ENCODE measurements at places on chromosomes 5 and 9.

DNA sequence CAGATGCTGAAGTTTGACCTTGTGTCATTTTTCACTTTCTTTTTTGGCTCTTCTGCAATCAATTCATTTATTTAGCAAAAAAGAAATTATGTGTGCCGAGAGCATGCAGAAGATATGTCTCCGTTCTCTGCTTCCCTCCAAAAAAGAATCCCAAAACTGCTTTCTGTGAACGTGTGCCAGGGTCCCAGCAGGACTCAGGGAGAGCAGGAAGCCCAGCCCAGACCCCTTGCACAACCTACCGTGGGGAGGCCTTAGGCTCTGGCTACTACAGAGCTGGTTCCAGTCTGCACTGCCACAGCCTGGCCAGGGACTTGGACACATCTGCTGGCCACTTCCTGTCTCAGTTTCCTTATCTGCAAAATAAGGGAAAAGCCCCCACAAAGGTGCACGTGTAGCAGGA is 2.4 kb downstream of the FGFR4 start:
- no peak for DNase-seq

- DNase-seq = no peak
These were observed 569 bp downstream of the YIPF5 start for GRCh38 chr5:144169904-144170275.

- no peak for DNase-seq
These were observed 341.1 kb downstream of the ZSWIM6 start for GRCh38 chr5:61673007-61673735.

- DNase-seq = no peak
These were observed 22.7 kb downstream of the CFAP90 start for GRCh38 chr5:7828269-7828668.

DNA sequence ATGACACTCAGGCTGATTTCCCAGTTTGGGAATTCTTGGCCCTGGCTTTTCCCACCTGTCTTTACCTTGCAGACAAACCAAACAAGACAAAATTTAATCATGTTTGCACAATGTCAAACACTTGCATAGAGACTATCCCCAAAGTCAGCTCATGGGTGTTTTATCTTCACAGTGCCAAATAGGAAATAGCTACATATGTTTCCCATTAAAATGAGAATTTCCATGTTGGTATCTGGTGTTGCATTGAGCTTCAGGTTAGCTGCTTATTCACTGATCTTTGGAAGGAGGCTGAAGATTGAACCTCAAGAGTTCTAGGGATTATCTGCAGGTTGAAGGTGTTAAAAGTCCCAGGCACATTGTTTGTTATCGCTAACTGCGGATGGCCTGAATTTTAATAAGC is 19.5 kb downstream of the MAP1B start:
- no peak for DNase-seq

DNA sequence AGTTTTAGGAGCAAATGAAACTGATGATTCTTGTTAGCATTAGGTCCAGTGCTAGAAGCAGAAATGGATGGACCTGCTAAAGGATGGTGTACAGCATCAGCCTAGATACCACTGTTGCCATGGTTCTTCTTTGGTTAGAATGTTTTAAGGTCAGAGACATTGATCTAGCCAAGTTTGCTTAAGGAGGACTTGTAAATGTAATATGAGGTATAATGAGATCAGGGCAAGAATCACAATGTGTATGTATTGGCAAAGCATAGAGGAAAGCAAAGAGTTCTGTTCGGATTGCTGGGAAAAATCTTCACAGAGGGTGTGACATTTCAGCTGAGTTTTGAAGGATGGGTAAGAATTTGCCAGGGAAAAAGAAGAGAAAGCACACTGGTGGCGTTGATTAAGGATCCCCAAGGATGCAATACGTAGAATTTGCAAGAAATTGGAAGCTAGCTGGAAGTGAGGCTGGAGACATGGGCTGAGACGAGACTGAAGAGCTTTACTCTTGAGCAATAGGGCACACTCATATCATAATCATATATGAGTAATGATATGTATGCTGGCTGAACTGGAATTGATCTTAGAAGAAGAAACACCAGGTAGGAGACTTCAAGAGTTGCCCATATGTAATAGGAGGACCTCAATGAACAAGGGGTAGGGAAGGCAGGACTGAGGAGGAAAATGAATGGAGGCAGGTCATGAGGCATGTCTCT is 102.0 kb downstream of the ZNF462 start:
- DNase-seq = no peak

GRCh38 chr5:148384380-148384737 is 601 bp downstream of the FBXO38 start:
- DNase-seq = no peak

DNA sequence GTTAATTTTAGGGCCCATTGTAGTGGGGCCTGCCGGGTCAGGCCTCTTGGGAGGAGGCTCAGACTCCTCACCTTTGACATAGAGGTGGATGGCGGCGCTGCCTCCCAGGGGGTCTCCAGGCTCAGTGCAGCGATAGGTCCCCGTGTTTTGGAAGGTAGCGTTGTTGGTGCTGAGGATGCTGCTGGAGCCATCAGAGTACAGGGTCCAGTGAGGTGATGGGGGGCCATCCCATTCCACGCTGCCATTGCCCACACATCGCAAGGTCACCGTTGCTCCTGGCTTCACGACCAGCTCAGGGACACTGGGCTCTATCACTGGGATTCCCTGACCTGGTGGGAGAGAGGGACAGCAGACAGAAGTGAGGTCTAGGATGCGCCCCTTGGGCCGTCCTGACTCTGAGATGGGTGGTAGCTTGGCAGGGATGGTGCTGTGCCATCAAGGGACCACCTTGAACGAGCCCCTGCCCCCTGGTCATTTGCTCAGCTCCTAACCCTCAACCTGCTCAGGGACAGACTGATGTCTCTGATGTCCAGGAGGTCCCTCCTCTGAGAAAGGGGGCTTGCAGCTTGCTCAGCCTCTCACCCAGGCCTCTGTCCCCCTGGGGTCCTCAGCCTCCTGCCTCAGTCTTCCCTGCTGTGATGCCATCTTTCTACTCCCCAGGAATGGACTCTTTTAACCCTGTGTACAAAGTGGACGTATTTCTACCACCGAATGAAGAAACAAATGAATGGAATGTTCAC is 5.5 kb downstream of the CSF1R start:
- DNase-seq = no peak

DNA sequence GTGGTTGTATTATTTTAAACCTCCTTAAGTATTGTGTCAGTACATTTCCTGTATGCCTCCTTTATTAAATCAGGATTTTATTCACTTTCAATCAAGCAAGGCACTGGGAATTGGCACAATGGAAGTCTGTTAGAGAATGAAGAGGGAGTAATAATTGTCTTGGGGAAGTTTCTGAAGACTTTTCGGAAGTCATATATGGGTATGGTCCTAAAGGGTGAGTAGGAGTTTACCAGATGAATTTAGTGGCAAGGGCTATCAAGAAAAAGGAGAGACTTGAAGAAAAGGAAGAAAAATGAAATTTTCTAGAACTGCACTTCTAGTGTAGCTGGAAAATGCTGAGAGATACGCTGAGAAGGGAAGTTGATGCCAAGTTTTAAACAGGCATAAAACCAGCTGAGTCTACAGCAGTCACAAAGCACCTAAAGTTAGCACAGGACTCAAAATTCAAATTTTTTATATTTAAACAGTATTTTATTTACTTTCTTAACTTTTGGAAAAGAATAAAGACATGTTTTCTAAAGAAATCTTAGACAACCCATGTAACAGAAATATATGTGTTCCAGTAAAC is 184.9 kb downstream of the SMC2 start:
- DNase-seq = no peak

- peak; percentile 75 for DNase-seq
These were observed 62.6 kb downstream of the NEK6 start for GRCh38 chr9:124320062-124320973.
